ENCODE measurements at places on chromosomes 16 and 17.
A peak's percentile ranks its signal among the peaks of the same experiment; 100 is the strongest.

GRCh38 chr17:65356536-65356935, 204.9 kb downstream of the AXIN2 start:
- no peak for DNase-seq

DNA sequence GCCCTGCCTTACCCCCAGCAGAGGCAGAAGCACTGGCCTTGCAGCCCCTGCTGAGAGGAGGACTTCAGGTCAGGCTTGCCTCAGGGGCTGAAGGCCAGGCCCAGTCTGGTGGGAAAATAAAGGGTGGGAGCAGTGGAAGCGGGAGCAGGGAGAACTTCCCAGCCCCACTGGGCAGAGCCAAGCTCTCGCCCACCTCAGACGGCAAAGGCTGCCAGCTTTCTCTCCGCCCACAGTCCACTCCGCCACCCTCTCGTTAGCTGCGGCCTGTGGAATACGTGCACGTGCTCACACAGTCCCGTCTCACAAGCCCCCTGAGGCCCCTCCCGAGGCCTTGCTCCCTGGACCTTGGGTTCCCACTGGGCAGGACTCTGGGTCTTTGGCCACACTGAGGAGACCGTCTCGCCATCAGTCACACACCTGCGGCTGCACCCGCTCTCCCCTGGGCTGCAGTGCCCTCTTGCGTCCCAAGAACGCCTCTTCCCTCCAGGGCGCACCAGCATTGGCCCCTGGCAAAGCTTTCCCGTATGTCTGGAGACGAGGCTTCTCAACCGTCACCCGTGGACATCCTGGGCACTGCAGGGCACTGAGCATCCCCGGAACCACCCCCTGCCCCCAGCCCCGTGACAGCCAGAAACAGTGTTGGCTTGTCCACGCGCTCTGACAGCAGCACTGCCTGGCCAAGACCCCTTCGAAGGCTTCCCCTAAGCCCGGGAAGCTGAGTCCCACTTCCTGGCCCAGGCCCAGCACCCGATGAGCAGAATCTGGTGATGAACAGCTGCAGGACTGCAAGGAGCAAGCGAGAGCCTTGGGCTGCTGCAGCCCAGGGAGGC, 8.3 kb downstream of the MRPL28 start:
- DNase-seq: peak; percentile 79

DNA sequence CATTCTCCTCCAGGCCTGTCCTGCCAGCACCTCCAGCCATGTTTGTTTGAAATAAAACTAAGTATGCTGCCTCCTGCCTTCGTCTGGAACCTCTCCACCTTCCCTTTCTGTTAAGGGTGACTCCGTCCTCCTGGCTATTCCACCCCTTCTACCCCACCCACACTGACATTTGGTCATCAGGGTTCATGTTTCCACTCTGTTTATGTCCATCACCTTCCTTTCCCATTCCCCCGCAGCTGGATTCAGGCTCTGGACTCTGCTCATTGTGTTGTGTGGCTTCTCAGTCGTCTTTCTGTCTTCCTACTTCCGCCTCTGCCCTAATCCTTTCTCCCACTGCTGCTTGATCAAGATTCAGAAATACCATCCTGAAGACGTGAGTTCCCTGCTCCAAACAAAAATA, 28.6 kb downstream of the EPN2 start:
- no peak for DNase-seq

DNA sequence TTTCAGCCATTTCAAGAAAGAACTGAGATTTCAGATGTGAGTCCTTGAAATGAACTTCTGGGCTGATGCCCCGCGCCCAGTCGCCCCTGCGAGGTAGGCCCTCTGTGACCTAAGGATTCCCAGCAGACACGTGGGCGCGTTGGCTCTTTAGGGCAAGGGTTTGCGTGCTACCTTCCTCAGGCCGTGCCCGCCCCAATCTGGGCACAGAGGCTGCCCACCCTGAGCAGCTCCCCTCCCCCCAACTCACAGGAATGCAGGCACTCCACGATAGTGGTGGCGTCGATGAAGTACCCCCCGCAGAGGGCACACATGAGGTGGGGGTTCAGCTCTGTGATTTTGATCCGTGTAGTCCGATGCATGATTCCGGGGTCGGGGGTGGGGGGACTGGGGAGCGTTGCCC, 8.1 kb downstream of the PCGF2 start:
- DNase-seq: no peak

DNA sequence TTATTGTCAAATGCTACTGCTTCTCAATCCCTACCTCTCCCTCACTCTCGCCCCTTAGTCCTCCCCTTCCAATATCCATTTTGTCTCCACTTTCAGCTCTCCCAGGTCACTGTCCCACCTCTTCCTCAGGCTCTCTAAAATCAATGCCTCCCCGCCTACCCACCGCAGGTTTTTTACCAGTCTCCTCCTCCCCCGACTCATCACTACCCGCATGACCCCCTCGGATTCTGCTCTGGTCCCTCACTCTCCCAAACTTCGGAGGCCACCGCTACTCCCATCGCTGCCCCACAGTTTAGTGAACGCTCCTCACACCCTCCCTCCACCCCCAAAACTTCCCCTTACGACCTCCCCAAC, 513 bp downstream of the CRLF3 start:
- peak; percentile 1 for DNase-seq
